ENCODE measurements at places on chromosomes 4 and X.
A peak's percentile ranks its signal among the peaks of the same experiment; 100 is the strongest.

DNA sequence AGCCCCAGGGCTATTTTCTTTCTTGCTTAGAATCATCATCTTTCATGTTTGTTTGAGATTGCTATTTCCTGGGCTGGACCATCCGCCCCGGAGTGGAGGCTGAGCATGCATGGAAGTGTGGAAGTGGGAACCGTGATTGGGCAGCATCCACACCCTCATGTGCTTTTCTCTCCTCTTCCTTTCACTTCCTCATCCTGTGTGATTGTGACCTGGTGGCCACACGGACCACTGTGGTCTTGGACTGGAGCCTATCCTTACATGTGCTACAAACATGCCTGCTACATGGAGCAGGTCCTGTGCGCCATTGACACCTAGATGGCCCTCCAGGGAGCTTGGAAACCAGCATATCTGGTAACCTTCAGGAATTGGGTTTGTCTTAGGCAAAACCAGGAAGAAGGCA lies 175.9 kb upstream of the LCORL start:
- no peak for DNase-seq

DNA sequence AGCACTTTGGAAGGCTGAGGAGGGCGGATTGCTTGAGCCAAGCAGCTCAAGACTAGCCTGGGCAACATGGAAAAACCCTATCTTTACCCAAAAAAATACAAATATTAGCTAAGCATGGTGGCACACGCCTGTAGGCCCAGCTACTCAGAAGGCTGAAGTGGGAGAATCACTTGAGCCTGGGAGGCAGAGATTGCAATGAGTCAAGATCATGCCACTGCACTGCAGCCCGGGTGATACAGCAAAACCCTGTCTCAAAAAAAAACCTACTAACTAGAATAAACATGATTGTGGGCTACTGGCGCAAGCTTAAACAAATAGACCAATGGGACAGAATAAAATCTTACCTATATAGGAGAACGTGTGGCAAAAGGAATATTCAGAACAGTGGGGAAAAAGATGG lies 7.3 kb downstream of the CDKL2 start:
- no peak for DNase-seq

- no peak for DNase-seq
Observed at GRCh38 chr4:139633195-139633594, 32.4 kb upstream of the MGST2 start.

- no peak for DNase-seq
Observed at GRCh38 chr4:2402048-2402842, 16.2 kb downstream of the ZFYVE28 start.

DNA sequence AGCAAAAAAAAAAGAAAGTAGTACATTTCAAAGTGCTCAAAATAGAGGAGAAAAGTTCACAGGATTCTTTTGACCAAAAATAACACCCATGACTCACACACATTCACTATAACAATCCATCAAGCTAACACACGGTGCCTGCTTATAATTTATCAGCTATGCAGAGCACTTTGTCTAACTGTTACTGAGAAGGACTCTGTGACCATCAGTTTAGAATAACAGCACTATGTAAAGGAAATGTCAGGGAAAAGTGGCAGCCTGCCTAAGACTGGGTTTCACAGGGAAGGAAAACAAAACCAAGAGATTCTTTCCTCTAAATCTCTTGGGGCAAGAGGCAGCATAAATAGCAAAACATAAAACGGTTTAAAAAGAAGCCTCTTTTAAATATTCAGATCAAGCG lies 54.8 kb downstream of the CCDC149 start:
- no peak for DNase-seq

DNA sequence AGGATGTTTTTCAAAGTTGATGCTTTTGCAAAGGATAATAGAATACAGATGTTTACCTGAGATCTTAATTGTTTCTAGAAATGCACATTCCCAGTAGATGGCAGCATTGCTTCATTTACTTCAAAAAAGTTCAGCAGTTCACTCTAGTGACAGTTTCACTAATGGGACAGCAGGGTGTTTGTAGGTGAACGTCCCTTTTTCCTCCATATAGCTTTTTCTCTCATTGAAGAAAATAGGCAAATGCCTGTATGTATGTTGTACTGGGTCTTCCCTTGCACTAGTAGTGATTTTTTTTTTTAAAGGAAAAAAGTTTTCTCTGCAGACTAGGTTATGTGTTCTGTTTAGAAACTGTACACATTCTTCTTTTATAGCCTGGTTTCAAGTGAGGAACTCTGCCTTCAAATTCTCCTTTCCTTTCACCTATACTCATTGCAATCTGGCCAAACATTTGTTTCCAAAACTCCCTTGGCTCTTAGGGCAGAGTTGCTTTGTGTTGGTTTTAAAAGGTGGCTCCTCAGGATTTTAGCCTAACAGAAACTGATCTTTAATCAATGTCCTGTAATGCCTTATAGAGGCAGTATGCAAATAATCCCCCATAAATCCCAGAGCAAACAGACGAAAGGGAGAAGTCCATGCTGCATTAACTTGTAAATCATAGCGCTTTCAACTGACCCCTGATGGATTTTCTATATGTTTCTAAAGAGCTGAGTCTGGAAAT lies 86.3 kb downstream of the EGF start:
- peak; percentile 74 for DNase-seq

DNA sequence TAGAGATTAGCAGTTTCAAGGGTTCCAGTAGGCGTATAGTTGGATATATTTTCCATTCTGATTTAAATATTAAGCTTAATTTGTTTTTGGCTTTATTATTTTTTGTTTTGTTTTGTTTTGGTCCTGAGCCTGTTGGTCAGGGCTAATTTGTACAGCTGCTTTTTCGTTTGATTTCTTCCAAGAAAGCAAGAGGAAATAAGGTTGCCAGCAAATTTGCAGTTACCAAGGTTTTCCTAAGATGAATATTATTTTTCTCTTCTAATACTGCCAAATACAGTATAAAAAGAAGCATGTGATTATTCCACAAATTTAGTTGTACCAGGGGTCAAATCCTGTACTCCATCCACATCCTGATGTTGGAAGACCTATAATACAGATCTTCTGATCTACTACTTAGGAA lies 24.9 kb downstream of the PLAC1 start:
- no peak for DNase-seq

- DNase-seq = no peak
Observed at GRCh38 chrX:149073479-149073878, 431.6 kb downstream of the IDS start.

GRCh38 chrX:119401569-119401968 lies 2.4 kb downstream of the SLC25A43 start:
- DNase-seq = no peak

DNA sequence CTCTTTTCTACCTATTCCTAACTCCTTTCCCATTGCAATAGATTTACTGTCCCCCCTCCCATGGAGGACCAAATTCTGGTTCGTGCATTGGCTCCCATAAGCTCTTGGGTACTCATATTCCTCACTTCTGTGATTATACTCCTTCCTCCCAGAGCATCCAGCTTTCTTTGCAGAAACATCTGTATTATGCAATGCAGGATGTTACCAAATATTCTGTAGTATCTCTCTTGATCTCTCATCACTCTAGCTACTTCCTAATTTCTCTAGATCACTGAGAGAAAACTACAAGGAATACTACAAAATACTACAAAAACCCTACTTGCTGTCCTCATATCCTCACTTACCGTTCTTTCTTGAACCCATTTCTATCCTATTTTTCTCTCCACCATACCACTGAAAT lies 395.9 kb upstream of the HS3ST1 start:
- no peak for DNase-seq

GRCh38 chr4:86302251-86302650 lies 57.6 kb downstream of the MAPK10 start:
- no peak for DNase-seq

DNA sequence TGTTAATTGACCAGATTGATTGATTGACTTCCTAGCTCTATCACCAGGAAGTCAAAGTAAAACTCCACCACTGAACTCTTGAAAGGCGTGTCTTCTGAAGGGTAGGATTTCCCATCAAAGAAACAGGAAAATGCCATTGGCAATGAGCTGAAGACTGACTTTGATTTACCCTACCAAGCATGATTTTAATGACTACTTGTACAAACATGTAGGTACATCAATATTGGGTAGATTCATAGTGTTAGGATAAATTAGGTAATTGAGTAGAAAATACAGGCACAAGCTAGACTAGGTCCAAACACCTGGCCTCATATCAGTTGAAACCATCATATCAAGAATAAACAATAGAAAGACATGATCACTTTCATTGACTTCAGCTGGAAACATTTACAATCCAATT lies 53.2 kb upstream of the ATXN3L start:
- DNase-seq = no peak

GRCh38 chr4:1928356-1929239 lies 57.4 kb downstream of the NSD2 start:
- peak; percentile 28 for DNase-seq

DNA sequence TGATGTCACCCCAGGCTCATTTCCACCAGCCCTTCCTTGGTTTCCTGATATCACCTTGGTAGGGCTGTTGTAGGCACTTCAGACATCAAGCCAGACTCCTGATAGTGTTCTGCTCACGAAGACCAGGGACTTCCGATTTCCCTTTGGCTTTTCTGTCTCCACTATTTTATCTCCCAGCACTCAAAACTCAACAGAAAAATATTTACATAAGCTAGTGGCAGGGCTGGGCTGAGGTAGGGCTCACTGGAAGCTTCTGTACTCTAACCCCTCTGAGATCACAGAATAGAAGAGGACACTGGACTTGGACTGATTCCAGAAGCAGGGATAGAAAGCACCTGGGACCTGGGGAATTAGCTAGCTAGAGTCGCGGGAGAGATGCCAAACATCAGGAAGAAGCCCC lies 34.4 kb upstream of the EFNB1 start:
- DNase-seq = no peak

DNA sequence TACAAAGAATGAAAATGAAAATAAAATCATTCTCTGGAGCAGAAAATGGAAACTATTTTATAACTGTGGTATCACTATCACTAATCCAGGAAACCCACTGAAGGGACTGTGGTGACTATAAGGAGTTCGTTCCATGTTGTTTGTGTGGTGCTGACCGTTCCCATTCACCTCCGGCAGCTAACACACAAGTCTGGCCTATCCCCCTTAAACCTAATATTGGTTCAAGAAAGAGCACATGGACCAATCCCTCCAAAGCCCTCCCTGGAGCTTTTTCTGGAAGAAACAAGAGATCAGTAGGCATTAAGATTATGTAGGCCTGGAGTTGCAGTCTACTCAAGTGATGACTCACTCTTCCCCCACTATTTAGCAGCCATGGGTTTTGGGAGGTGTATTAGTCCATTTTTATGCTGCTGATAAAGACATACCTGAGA lies 25.9 kb upstream of the FAM241A start:
- no peak for DNase-seq

DNA sequence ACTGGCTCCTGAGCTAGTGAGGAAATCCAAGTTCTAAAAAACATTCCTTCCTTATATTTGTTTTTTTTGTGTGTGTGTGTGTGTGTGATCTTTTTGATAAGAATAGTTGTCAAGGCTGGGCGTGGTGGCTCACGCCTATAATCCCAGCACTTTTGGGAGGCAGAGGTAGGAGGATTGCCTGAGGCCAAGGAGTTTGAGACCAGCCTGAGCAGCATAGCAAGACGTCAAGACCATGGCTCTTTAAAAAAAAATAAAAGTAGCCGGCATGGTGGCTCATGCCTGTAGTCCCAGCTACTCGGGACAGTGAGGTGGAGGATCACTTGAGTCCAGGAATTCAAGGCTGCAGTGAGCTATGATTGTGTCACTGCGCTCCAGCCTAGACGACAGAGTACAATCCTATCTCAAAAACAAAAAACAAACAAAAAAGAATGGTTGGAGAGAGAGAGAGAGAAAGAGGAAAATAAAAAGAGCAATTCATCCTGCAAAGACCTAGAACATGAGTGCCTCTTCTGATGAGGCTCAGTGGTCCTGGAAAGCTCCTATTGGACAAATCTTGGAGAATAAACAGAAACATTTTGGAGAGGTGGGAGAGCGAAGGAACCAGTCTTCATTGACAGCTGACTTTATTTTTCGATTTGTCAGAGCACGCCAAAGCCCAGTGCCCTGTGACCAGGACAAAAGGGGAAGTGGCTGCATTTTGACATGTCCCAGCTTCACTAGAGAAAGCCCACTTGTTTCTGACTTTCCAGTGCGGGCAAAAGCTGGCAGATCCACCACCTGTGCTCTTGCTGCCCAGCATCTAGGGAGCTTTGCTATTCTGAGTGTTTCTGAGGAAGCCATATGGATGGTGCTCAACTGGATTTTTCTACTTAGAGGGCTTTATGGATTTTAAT lies 244.7 kb downstream of the PALLD start:
- DNase-seq = no peak

DNA sequence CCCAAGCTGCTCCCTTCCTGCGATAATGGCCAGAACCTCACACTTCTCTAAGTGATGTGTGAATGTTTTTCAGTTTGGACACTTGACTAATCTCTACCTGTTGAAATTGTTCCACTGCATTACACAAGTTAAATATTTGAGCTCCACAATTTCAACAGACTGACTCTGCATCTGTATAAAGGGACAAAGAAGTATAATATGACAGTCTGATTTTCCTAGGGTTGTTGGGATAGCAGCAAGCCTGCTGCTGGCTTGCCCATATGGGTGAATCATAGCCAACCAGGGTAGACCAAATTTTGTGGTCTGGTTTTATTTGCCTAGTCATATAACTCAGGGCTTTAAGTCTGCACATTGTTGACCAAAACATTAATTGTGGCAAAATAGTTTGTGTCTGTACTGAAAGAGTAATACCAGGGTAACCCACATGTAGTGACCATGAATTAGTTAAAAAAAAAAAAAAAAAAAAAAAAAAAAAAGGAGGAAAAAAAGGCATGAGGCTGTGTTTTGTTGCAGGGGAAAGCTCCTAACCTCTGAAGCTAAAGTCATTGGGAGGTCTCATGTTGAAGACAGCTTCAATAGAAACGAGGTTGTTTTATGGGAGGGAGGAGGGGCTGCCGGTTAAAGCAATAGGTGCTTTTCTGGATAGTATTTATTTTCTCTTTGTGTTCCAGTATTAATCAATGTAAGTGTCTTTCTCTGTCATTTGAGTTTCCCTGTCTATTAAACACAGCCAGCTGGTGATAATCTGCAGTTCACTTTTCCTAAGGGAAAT lies 534.2 kb downstream of the RAB28 start:
- DNase-seq = no peak

DNA sequence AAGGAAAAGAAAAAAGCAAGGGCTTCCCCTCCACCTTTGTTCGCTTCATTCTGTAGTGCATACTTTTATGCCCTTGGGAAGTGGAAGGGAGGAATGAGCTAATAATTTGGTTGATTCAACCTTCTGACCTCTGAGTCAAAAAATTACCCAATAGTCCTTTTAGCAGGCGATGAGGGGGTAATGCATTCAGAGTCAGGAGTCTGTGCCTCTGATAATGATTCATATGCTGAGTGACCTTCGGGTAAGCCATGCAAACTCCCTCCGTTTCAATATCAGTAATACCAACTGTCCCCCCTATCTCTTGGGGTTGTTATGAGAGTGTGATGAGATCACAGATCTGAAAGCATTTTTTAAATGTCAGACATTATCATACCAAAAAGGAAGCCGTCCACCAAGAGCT lies 41.6 kb upstream of the ACSL4 start:
- no peak for DNase-seq

GRCh38 chr4:8010618-8011017 lies 71.0 kb upstream of the AFAP1 start:
- DNase-seq = no peak

All from CD4-positive, alpha-beta T cell treated with Interleukin-4 for 4 hours (primary cell).